Suprapubic skin (tissue), 4 donors: ENCODE measurements at places on chromosomes 6 and 20.

- no peak for DNase-seq
These were observed 14.6 kb downstream of the SAYSD1 start for GRCh38 chr6:39100358-39100757.

DNA sequence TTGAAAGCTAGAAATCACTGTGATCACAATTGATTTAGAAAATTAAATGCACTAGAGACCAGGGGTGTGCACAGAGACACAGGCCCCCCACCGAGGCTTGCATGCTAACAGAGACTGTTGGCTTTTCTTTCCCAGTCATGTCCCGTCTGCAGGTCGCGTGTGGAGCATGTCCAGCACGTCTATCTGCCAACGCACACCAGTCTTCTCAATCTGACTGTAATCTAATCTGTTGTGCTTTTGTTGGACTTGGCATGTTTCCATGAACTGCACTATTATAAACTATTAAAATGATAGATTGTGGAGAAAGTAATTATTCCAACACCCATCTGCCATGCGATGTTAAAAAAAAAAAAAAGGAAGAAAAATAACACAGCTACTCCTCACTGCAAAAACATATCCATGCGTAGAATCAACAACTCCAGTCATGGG lies 17.7 kb downstream of the MYLIP start:
- DNase-seq, result no peak

DNA sequence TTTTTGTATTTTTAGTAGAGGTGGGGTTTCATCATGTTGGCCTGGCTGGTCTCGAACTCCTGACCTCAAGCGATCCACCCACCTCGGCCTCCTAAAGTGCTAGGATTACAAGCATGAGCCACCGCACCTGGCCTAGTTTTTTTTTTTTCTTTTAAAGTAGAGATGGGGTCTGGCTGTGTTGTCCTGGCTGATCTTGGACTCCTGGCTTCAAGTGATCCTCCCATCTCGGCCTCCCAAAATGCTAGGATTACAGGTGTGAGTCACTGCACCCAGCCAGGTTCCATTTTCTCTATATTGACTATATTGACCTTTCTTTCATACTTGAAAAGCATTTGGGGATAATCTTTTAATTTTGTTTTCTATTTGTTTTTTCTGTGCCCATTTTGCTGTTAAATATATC lies 13.3 kb downstream of the PANK2 start:
- DNase-seq, result no peak

DNA sequence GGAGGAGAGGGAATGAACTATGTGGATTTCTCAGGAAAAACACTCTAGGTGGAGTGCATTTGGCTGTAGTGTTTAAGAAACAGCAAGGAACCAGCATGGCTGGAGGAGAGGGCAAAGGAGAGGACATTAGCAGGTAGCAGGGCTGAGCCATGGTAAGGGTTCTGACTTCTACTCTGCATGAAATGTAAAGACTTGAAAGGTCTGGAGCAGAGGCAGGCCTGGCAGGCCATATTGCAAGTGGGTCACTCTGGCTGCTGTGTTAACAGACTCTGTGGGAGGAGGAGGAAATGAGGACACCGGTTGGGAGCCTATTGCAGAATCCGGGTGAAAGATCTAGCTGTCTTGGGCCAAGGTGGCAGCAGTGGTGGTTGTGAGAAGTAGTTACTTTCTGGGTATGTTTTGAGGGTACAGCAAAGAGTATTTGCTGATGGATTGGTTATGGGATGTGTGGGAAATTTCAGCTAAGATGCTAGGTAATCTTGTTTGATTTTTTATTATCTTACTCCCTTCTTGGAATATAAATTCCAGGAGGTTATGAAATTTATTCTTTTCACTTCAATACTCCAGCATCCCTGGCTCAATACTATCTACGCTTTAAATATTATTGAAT lies 115.9 kb upstream of the BCLAF1 start:
- no peak for DNase-seq

- DNase-seq, result no peak
These were observed 1.8 kb downstream of the LTB start for GRCh38 chr6:31580438-31580740.

GRCh38 chr6:148997865-148998264 lies 251.0 kb downstream of the UST start:
- no peak for DNase-seq

GRCh38 chr6:21085211-21085610 lies 508.3 kb upstream of the SOX4 start:
- DNase-seq, result no peak
